ENCODE measurements at places on chromosomes 11 and 22.
A peak's percentile ranks its signal among the peaks of the same experiment; 100 is the strongest.

DNA sequence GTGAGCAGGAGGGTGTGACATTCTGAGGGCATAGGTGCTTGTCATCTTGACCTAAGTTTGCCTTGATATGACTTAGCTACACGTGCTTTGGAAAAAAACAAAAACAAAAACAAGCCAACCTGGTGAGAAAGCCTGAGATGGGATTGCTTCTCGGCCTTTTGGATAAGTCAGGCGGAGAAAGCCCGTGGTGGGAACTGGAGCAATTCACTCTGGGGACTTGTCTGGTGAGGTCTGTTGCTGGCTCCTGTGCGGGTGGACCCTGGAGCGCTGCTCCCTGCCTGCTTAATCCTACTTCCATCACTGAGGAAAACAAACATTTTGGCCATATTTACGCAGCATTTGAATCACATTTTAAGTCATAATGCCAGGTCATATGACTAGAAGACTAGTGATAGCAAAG is 100.3 kb downstream of the SNX19 start:
- no peak for DNase-seq

DNA sequence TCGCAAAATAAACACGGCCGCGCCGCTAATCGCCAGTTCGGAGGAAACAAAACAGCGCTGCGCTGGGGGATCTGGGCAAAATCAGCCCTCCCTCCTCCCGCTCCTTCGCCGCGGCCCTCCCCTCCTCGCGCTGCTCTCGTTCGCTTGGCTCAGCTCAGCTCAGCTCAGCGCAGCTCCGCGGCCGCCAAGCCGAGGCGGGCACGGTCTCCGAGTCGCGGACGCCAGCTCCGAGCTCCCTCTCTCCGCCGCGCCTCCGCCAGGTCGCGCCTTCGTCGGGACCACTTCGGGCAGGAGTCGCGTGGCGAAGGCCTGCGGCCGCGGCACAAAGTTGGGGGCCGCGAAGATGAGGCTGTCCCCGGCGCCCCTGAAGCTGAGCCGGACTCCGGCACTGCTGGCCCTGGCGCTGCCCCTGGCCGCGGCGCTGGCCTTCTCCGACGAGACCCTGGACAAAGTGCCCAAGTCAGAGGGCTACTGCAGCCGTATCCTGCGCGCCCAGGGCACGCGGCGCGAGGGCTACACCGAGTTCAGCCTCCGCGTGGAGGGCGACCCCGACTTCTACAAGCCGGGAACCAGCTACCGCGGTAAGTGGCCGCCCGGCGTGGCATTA is at the start of gene SPON1:
SPON1 (plus strand) TSS at position 162 of the 607 bp plus-strand sequence; CDS start at position 344, 182 bp downstream.
- peak; percentile 39 for DNase-seq

- DNase-seq, result no peak
These were observed 8.0 kb downstream of the RNF121 start for GRCh38 chr11:71936825-71937224.

GRCh38 chr11:38667359-38667758 is 2069.3 kb upstream of the RAG2 start:
- no peak for DNase-seq

GRCh38 chr22:34080433-34080832 is 160.2 kb upstream of the LARGE1 start:
- DNase-seq, result no peak

DNA sequence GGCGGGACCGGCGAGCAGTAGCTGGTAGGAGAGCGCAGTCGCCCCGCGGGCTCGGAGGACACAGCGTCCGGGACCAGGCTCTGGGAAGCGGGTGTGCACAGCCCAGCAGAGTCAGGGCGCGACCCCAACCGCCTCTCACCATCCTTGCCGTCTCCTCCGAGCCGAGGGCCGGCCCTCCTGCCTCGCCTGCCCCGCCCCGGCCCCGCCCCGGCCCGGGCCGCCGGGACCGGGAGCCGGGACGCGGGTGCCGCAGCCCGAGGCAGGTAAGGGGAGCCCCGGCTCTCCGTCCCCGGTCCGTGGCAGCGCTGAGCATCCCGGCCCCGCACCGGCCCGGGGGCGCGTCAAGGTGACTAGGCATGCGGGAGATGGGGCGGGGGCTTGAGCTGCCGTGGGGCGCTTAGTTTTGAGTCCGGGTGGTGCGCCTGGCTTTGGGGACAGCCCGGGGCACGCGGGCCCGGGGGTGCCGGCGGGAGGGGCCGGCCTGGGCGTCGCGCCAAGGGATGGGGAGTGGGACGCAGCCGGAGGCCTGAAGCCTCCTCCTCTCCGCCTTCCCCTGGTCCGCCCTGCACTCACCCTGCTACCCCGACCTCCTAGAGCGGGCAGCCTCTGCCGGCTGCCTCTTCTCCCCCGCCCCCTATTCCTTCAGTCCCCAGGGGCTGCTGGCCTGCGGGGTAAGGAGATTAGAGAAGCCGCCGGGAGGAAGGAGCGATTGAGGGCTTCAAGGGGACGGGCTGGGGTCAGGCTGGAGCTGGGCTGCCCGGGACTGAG is at the start of gene ABCG4:
ABCG4 (plus strand) TSS at position 35 of the 768 bp plus-strand sequence. CDS start 914 bp downstream, outside the sequence.
- DNase-seq, result no peak

GRCh38 chr11:73729594-73730206 is 31.2 kb downstream of the RAB6A start:
- DNase-seq, result peak; percentile 23

DNA sequence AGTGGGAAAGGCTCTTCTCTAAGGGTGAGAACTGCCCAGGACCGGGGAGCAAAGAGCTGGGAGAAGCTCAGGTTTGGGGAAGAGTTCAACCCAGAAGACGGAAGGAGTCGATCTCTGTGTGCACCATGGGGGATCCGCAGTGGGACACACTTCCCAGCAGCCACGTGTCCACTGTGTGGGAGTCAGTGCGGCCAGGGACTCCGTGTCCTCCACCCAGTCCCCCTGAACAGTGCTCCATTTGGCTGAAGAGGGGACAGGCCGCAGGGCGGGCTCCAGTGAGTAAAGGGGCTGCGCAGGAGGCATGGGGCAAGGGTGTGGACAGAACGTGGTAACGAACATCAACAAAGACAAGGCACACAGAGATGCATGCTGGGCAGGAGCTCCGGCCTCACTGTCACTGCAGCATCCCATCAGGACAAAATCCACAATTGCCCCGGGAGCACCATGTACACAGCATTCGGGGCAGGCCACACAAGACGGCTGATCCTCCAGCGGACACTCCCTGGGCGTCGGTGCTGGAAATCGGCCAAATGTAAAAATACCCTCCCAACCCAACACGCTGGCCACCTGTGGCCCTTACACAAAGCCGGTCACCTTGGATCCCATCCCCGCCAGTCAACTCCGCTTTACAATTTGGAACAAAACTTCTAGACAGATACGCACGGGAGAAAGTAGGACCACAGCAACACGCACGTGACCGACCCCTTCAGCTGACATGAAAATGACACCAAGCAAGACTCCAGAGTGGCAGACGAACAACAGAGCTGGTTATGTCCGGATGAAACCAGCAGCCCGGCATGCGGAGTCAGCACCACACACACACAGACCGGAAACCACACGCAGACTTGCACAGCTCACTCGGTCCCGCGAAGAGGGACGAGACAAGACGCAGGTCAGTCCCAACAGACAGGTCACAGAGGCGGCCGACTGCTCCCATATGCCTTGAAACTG is 366.8 kb downstream of the SHANK2 start:
- DNase-seq, result no peak

GRCh38 chr22:39433476-39434242 is 23.2 kb upstream of the MGAT3 start:
- no peak for DNase-seq

DNA sequence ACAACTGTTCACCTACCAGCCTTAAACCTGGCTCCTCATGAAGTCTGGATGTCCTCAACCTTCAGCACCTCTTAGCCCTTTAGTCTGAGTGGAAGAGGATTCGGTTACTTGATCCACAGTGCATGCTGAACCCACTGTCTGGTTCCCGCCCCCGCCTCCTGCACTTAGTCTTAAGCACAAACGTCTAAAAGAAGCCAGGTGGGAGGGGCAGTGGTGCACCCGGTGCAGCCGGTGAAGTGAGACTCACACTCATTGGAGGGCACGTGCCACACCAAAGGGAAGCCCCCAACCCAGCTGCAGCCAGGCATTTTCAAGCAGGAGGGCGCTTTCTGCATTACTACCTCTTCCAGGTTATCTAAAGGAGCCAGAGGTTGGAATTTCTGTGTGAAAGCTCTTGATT is 146.8 kb downstream of the COMMD9 start:
- no peak for DNase-seq

DNA sequence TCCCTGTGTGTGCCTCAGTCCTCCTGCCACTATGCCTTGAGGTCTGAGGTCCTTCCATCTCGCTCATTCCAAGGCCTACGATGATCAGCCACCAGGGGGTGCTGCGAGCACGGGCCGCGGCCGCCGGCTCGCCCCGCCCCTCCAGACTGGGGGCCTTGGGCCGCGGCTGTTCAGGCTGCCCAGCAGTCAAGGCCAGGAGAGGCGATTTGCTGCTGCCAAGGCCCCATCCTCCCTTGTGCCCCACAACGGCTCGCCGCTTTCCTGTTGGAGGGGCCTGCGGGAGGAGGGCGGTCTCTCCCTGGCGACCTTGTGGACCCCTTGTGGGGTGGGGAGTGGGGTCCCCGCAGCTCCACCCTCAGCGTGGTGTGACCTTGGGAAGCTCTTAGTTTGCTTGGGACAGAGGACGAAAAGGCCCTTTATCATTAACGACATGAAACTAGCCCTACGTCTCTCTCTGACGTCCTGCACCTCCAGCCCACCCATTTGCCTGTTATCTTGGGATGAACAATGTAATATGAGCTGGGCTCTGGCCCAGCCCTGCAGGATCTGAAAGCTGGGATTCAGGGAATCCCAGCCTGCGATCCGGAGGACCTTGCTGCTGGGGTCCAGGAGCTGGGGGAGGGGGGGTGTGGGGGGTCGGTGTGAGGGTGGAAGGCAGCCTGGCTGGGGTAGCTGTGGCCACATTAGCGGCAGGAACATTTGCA is 5.3 kb upstream of the GALR3 start:
- DNase-seq, result peak; percentile 45

GRCh38 chr22:37167981-37168647 is 18.4 kb upstream of the IL2RB start:
- DNase-seq, result no peak

DNA sequence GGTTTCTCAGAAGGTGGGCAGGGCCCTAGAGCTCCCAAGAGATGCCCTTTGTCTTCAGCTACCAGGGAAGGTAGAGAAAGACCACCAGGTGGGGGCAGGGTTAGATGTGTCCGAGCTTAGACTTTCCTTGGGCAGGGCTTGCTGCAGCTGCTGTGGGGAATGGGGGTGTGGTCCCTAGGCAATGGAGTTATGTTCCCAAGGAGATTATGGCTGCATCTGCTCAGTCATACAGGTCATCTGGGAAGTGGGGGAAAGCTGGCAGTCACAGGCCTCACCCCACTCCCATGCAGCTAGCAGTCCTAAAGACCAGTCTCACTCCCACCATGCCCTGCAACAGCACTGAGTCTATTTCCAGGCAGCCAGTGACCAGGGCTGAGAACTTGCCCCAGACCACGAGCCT is 29.5 kb downstream of the MMP27 start:
- DNase-seq, result no peak

GRCh38 chr11:69545976-69546617 is 64.6 kb downstream of the LINC01488 start:
- DNase-seq, result no peak
